OCI-LY7 (cell line): ENCODE measurements at places on chromosomes 7 and 10. TPM values are rescaled to one million over a fixed set of nuclear protein-coding genes. Genes with fewer than 3 reads are reported as not detected.

The MDFIC gene
- not detected in 2 replicates for total RNA-seq

The COL28A1 gene
- total RNA-seq, result 0.28 TPM in 1 of 2 replicates, not detected in the other

The PTER gene
- 27.4 and 29.7 TPM in 2 replicates for total RNA-seq

The CALY gene
- not detected in 2 replicates for total RNA-seq

The IGF2BP3 gene
- 94.3 and 108 TPM in 2 replicates for total RNA-seq

The SPDYE18 gene
- total RNA-seq, result 0.34 and 0.55 TPM in 2 replicates

The TMEM213 gene
- total RNA-seq, result not detected in 2 replicates

The GIMAP1 gene
- total RNA-seq, result not detected in 2 replicates
